ENCODE measurements at places on chromosomes 7 and 10.
A peak's percentile ranks its signal among the peaks of the same experiment; 100 is the strongest.

GRCh38 chr10:103547391-103547946 lies 54.0 kb downstream of the NEURL1 start:
- no peak for DNase-seq

- DNase-seq, result no peak
These were observed 105.0 kb downstream of the OTUD1 start for GRCh38 chr10:23543691-23544380.

- no peak for DNase-seq
These were observed 74.2 kb downstream of the GALNT17 start for GRCh38 chr7:71206184-71206583.

DNA sequence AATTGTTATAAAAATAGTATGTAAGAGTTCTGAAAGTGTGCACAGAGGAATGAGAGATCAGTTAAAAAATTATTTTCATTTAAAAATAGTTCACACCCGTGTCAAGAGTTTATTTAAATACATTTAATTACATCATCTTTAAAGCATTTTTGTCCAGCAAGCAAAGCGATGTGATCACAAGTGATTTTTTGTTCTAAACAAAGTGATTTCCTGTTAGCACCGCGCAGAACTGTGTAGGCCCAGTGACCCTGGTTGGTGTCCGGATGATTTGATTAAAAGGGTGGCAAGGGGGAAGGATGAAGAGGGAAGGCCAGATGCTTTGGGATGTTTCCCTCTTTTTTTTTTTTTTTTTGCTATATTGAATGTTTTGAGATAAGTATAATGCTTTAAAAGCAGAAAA lies 227.8 kb upstream of the PITRM1 start:
- DNase-seq, result no peak

DNA sequence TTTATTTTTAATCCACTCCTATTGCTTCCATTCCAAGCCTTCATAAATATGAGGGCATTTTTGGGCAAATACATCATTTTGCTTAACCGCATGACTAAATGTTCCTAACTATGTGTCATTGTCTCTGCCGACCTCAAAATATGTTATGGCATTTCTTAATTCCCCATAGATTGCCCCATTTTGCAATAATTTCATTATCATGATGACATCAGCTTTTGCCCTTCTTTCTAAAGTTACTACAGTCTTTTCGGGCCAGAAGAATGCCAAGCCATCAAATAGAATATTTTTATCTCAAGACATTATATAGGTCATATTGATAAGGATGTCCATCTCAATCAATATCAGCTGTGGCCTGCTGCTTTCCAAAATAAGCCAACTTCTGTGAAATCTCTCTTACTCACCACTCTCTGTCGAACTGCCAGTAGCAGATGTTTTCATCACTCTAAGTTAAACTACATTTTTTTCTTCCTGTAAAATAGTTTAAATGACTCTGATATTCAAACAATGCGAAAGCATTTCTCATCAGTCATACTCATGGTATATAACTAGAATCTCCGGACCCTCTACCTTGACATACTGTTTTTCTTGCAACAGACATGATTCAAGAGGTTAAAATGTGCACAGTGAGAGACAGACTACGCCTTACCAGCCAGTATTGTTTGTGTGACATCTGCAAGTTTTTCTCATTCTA lies 1254.6 kb upstream of the CELF2 start:
- no peak for DNase-seq

- no peak for DNase-seq
These were observed 326.2 kb upstream of the POT1 start for GRCh38 chr7:125255810-125256209.

DNA sequence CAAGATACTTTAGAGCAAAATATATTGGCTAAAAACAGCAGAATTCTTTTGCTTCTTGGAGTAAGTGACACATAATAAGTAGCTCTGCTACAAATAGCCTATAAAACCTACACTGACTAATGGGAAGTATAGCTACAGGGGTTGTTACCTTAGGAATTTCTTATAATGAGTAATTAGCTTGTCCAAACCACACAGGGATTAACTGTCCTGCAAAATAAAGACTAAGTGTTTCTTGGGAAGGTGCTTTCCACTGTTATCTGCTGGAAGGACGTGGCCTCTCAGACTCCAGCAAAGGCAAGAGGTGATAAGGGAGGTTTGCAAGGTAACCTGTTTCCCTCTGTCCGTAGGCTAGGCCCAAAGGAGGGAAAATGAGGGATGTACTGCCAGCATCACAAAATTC lies 302.4 kb downstream of the DOCK4 start:
- no peak for DNase-seq

GRCh38 chr10:68333058-68333395 lies 299 bp upstream of the PBLD start:
- DNase-seq, result no peak

GRCh38 chr10:36450380-36450779 lies 675.0 kb upstream of the ANKRD30A start:
- no peak for DNase-seq

GRCh38 chr7:42628054-42628453 lies 283.8 kb downstream of the C7orf25 start:
- no peak for DNase-seq

GRCh38 chr10:110430340-110431273 lies 67.1 kb upstream of the DUSP5 start:
- DNase-seq, result peak; percentile 53

GRCh38 chr10:30155401-30155800 lies 96.0 kb upstream of the JCAD start:
- DNase-seq, result no peak

GRCh38 chr10:43204943-43205671 lies 61.8 kb downstream of the RASGEF1A start:
- DNase-seq, result peak; percentile 68

GRCh38 chr10:132022241-132022640 lies 40.5 kb upstream of the BNIP3 start:
- no peak for DNase-seq

DNA sequence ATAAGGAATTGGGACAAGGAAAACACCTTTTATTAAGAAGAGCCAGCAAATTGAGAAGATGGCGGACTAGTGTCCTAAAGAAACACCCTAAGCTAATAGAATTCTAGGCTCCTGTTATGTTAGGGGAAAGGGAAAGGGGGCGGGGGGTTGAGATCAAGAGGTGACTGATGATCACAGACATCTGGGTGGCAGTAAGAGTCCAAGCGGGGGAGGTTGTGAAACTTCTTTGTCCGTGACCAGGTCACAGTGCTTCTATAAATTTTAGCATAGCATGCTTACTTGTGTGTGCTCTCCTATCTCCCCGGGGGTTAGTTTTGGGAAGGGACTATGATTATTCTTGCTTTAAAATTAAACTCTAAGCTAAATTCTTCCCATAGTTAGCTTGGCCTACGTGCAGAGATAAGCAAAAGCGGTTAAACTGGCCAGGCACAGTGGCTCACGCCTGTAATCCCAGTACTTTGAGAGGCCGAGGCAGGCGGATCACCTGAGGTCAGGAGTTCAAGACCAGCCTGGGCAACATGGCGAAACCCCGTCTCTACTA lies 262.1 kb downstream of the SKIDA1 start:
- no peak for DNase-seq

DNA sequence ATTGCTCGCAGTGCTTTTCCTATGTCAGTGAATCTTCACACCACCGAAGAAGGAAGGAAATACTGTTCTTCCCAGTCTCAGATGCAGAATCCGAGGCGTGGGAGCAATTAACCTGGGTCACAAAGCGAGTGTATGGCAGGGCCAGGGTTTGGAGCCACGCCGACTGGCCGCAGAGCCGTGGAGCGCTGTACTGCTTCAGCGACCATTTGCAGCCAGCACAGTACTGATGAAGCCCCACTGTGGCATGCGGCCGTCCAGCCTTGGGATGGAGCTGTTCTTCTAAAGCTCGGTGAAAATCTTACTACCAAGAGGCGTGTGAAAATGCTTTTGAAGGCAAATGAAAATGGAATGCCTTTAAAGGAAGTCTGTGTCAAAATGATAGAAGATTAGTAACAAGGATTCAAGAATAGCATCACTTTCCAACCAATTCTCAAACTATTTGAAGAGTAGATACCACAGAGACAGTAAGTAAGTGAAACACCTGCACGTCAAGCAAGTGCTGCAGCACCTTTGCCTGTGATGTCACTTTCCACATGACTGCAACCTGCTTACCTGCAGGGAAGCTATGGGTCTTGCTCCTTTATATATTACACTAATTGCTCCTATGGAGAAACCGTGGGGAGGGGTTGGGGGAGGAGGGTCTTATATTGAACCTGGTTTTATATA lies 4.9 kb downstream of the PPP2R2D start:
- no peak for DNase-seq

GRCh38 chr7:46215987-46216567 lies 295.0 kb upstream of the IGFBP3 start:
- DNase-seq, result no peak

DNA sequence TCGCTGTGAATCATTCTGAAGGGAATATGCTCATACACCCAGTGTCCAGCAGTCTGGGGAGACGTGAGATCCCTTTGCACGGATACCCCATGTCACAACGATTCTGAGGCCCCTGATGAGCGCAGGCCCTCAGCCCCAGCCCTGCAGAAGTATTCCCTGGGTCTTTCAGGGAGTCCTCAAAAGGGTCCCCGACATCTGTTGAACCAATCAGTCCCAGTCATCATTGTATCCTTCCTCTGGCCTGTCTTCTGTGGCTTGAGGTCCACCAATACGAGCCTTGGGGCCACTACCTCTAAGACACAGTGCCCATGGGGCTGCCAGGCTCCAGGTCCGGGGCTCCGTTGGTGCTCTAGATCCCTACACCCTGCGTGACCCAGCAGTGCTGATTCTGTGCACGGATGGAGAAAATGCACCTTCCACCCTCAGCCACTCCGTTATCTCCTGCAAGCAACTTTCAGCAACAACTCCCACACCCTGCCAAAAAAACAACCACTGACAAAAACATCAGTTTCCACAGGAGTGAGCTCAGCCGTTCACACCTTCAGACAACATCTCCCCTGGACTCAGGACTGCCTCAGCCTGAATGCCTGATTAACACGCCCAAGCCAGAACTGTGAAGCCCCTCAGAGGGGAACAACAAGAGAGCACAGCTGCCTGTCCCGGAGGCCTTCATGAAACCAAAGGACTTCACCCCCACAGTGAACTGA lies 46.9 kb upstream of the KDM7A start:
- no peak for DNase-seq

DNA sequence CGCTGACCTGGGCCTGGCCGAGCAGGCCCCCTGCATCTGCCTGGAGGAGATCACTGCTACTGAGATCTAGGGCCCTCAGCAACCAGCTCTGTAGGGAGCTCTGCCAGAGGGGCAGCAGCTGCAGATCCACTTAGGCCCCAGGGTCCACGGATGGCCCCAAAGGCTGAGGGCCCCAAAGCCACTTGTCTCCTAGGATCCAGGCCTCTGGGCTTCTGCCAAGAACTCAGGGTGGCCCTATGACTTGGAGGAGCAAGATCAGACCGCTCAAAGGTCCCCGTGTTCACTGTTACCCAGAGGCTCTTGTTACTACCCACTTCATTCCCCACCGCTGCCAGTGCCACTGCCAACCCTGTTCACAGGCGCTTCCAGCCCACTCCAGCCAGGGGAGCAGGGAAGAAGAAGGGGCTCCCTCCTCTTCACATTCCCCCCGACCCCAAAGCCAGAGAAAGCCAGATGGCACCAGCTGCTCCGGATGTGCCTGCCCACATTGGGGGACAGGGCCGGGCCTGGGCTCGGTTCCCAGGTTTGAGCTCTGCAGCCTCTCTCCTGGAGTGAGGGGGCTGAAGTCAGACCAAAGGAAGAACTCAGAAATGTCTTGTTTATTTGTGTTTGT lies 7.6 kb downstream of the LZTS2 start:
- no peak for DNase-seq

DNA sequence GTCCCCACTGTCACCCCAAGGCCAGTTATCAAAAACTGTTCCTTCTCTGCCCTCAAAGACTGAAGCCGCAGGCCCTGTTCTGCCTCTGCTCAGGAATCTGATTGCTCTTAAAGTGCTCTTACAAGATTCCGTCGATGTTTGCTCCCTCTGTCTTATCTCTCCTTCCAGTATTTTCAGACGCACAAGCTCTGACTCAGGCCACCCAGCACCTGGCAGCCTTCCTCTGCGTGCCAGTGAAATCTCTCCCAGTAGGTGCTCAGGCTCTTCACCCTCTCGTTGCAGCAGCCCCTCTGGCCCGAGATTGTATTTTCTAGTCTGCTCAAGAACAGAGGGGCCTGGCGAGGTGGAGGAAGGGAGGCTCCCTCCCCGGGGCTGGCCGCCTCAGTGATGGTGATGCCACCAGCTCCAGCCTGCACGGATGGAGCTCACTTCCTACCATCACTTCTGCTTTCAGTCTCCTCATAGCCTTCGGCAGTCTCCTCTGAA lies 276.2 kb downstream of the USP6NL start:
- DNase-seq, result no peak

DNA sequence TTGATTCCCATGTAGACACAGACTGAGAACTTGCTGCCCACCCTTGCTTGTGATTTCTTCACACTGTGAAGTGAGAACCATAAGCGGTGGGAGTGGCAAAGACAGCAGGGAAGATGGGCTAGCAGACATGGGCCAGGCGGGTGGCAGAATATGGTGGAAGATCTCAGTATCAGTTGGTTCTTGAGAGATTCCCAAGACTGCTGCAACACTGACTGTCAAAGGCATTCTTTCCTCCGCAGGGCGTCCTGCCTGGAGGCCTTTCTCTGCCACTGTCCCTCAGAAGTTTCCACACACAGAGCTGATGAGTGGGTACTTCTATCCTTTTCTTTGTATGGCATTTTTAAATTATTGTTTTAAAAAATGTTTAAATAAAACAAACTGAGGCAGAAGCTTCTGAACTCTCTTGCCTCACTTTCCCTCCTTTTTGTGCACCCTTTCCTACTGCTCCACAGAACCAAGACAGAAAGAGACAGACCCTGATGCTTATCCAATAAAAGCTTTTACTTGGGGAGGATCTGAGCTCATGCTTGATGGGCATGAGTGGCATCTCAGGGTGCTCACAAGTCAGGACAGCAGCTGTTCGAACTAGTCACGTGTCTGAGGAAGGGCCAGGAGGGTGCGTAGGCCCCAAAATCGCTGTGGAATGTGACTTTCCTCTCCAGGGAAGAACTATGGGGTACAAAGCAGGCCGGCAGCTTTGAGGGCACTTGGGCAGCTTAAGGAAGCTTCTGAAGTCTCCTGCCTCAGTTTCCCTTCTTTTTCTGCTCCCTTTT lies 104.7 kb upstream of the PCGF5 start:
- no peak for DNase-seq

- DNase-seq, result no peak
These were observed 369.9 kb upstream of the NRP1 start for GRCh38 chr10:33704214-33704830.

- no peak for DNase-seq
These were observed 13.2 kb downstream of the LAMB1 start for GRCh38 chr7:107989618-107990373.

GRCh38 chr7:22992874-22993840 lies 20.8 kb downstream of the HYCC1 start:
- no peak for DNase-seq

Data from OCI-M1 (cell line).